ENCODE measurements at places on chromosomes 5 and 9.

GRCh38 chr5:62305358-62305714, 670 bp upstream of the KIF2A start:
- DNase-seq = no peak

GRCh38 chr9:99905833-99906402, 536 bp upstream of the STX17 start:
- no peak for DNase-seq

- no peak for DNase-seq
These were observed 455 bp downstream of the KIF20A start for GRCh38 chr5:138179277-138179857.

DNA sequence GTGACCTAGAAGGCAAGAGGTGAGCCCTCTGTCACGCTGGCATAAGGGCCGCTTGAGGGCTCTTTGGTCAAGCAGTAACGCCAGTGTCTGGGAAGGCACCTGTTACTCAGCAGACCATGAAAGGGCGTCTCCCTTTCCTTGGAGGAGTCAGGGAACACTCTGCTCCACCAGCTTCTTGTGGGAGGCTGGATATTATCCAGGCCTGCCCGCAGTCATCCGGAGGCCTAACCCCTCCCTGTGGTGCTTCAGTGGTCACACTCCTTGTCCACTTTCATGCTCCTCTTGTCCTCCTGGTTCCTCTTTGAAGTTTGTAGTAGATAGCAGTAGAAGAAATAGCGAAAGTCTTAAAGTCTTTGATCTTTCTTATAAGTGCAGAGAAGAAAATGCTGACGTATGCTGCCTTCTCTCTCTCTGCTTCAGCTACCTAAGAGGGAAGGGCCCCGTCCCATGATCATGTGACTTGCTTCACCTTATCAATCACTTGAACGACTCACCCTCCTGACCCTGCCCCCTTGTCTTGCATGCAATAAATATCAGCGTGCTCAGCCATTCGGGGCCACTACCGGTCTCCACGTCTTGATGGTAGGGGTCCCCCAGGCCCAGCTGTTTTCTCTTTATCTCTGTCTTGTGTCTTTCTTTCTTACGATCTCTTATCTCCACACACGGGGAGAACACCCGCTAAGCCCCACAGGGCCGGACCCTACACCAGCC, 16.7 kb upstream of the SCGB3A1 start:
- DNase-seq = no peak

DNA sequence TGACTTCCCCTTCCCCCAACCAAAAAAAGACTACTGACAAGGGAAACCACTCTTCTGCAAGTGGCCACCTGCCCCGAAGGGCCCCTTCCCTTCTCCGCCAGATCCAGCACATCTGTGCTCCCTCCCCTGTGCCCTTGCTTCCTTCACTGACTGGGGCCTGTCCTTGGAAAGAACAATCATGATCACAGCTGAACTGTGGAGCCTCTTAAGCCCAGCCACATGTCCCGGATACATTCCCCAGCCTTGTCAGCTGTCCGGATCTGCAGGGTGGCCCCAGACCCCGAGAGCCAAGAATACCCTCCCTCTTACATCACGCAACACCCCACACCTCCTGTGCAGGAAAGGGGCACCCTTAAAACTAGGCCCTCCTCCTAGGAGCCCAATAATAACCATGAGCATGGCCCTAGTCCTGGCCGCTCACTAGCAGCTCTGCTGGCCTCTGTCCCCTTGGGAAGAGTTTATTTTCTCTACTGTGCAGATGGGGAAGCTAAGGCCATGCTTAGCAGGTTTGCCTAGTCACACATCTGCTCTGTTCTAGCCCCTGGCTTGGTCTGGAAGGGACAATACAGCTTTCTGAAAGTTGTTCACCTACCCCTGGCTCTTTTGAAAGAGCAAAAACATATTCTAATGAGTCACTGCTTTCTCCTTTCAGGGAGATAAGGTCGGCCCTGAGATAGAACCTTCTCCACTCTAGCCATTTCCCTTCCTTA, 3.8 kb downstream of the SPRY4 start:
- DNase-seq = no peak

DNA sequence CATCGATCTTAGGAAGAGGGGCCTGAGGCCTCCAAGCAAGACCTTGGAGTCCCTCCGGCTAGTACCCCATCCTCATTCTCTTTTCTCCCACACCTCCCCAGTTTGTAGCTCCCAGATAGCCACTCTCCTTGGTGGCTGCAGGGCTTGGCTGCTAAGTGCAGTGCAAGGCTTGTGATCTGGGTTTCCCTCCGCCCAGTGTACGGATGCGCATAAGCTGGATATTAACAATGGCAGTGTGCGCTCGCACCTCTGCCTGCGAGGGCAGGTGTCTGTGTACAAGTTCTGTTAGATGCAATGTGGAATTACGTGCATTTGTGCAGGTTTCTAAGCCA, 71.0 kb upstream of the TBCA start:
- no peak for DNase-seq

DNA sequence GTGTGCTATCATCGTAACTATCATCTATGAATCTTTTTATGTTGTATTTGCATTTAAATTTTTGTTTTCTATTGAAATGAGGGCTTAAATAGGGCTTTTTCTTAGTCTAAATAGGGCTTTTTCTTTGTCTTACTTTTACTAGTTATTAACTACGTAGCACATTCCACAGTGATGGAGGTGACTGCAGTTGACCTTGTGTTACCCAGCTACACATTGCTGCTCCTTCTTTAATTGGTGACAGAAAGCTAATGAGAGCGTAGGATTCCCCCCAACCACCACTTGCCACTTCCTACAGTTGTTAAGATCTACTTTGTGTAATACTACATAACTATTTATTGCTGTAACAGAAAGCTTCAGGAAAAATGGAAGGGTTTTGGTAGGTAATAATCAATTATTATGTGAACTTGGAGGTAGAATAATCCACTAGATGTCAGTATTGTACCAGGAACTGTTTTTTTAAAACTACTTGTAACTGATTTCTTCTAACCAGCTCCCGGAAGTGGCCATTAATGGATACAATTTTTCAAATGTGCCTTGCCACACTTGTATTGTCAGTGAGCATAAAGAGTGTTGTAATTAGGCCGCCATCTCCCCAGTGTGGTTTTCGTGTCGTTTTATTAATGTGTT, 18.0 kb downstream of the MTRR start:
- no peak for DNase-seq

GRCh38 chr5:168070761-168071160, 220.7 kb upstream of the WWC1 start:
- DNase-seq = no peak

DNA sequence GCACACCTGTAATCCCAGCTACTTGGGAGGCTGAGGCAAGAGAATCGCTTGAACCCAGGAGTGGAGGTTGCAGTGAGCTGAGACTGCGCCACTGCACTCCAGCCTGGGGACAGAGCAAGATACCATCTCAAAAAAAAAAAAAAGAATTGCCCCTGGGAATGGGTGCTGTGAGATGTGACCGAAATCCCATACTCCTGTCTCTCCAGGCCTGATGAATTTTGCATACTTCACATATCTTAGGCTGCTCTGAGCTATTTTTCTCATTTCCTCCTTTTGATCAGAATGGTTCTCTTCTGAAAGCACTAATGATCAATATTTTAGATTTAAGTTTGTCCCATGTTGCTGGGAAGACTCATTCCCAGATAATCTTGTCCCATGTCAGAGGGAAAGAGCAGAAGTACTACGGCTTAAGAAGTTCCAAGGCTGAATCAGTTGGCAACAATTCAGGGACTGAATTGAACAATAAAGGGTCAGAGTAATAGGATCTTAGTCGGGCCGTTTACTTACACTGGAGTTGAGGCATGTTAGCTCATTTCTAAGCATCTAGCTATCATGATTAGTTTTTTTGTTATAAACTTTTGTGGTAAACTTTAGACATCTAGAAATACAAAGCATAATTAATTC, 44.2 kb upstream of the TENT2 start:
- no peak for DNase-seq

DNA sequence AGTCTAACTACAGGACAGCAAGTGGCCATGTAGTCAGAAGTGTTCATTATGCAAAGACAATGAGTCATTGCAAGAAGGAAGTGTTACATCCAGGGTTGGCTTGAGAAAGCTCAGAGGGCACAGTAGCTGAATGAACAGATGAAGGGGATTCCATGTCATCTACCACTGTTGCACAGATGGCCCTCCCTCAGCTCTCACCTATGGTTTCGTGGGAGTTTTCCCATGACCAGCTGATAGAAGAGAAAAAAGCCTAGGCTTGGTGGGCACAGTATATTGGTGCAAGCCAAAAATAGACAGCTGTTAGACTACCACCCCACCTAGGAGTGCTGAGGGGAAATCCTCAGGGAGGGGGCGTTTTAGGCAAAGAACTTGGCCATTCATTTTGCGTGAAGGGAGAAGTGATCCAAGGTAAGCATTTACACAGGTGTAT, 217.0 kb downstream of the DMRT2 start:
- no peak for DNase-seq
